ENCODE measurements at places on chromosomes 2 and 18.

DNA sequence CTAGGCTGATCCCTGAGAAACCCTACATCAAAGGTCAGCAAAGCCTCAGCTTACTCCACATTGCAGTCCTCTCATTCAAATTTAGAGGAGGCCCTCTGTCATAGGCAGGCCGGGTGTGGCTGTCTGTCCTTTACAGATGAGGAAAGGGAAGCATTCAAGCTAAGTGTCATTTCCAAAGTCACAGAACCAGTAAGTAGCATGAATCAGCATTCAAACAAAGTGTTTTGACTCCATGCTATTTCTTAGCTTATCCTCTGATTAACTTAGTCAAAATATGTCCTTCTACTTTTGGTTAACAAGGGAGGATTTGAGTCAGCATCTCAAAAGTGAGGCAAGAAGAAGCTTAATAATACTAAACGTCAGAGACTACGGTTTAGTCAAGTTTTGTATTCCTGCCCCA, 409.0 kb upstream of the POU3F3 start:
- no peak for DNase-seq

- DNase-seq, result no peak
Measured at GRCh38 chr2:96584017-96584416, 47.5 kb downstream of the ARID5A start.

DNA sequence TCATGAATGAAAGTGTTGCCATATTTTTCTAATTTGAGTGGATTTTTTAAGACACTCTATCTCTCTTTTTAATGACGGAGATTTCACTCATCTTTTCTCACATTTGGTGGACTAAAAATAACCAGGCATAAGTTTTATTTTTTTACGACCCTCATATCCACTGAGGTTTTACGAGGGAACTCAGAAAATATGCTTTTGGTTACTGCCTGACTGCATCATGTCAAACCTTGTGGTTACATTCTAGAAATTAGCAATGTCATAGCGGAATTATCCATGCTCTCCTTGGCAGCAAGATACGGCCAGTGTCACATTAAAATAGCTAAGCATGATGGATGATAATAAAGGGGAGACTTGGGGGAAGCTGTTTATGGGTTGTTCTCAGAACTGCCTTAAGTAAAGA, 428.6 kb upstream of the FSHR start:
- no peak for DNase-seq

GRCh38 chr18:32427084-32427900, 43.4 kb downstream of the GAREM1 start:
- DNase-seq, result no peak

- no peak for DNase-seq
Measured at GRCh38 chr18:56574861-56575260, 63.5 kb downstream of the TXNL1 start.

All from hypothalamus (tissue), 51 donors.